ENCODE measurements at places on chromosomes 12 and 14.
A peak's percentile ranks its signal among the peaks of the same experiment; 100 is the strongest.

DNA sequence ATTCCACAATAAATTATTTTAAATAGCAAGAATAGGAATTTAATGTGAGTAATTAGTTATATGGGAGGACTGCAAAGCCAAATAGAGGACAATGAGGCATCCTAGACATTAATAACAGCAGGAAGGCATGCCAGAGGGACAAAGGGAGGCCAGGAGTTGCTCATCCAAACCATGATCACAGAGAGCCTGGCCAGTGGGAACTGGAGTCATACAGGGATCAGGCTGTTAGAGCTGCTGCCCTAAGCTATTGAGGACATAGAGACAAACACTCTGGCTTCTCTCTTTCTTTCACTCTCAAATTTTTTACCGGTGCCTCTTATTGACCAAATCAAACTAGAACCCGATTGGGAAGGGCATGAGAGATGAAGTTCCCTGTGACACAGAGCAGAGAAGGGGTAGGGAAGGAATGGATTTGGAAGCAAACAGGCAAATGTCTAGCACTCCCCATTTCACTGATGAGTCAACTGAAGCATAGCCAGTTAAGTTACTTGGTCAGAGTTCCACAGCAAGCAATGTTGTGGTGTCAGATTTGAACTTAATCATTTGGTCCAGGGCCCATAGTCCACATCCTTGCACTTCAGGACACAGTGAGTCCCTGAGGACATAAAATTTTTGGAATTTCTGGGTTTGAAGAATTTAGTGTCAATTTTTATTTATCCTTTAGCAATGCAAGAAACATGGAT is 17.9 kb upstream of the CFAP54 start:
- no peak for DNase-seq

DNA sequence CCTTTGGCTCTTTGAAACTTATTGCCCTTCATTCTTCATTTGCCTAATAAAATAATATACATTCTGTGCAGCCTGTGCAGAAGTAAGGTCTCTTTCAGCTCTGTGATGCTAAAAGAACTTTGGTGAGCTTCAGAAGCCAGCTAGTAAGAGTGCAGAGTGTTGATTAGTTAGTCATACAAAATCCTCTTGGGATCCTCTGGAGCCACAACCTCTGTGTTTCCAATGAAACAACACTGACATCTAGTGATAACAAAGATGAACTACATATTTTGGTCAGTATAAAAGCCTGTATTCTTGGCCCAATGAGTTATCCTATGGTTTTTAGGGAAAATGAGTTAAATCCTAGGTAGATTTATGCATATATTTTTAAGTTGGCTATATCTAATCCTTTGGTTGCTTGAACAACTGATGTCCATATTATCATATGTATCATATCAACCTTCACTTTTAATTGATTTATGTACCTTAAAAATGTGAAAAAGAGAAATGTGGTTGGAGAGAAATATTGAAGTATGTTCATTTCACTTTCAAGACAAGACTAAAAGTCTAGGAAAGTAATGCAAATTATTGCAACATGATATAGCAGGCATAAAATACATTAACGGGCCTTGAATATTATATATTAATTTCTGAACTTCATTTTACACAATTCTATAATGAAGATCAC is 158.4 kb downstream of the KLHL28 start:
- DNase-seq = peak; percentile 17

DNA sequence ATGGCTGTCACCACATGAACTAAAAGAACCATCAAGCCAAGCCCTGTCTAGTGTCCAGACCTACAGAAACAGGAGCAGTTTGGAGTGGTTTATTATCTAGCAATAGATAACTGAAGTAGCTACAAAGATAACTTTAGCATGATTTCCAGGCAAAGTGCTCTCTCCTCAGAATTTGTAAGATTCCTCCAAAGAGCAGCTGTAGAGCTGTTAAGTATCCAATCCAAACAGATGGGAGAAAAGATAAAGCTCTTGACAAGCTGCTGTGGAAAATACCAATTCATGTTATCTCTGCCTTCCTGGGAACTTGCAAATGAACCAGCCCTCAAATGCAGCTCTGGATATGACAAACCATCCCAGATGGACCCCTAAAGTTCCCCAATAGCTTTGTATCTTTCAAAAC is 78.9 kb upstream of the RESF1 start:
- no peak for DNase-seq

GRCh38 chr12:28830491-28830890 is 318.6 kb upstream of the FAR2 start:
- DNase-seq = no peak

GRCh38 chr12:44384136-44384535 is 492.0 kb downstream of the NELL2 start:
- DNase-seq = no peak

All from CD4-positive, alpha-beta T cell treated with Interleukin-15 for 4 hours (primary cell).